NCI-H446 (cell line): ENCODE measurements at places on chromosomes 3 and 15.

GRCh38 chr3:158935846-158936245 lies 134.0 kb downstream of the MFSD1 start:
- no peak for DNase-seq

GRCh38 chr15:80898040-80898439 lies 91.6 kb downstream of the MESD start:
- DNase-seq, result no peak

- no peak for DNase-seq
Measured at GRCh38 chr3:104392327-104392726, 974.4 kb upstream of the ALCAM start.

- no peak for DNase-seq
Measured at GRCh38 chr3:188832961-188833721, 338.6 kb upstream of the TPRG1 start.

GRCh38 chr15:80591471-80591870 lies 103.6 kb upstream of the ABHD17C start:
- no peak for DNase-seq

DNA sequence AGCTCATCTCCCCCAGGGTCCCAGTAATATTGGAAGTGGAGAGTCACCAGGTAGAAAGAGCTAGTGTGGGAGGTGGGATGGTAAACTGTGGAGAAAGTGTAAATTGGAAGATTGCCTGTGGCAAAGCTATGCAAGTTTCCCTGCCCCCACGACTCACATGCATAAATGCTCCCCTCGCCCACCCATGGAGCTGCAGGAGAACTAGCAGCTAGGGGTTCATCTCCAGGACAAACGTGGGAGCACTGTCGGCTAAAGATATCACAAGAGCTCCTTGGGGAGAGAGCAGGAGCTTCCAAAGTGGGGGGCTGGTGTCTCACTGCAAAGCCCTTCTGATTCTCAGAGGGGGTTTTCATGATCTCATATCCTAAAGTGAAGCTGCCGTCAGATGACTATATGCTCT lies 91.4 kb upstream of the PLCL2 start:
- no peak for DNase-seq
